ENCODE measurements at places on chromosomes 4 and X. TPM values are rescaled to one million over a fixed set of nuclear protein-coding genes. Genes with fewer than 3 reads are reported as not detected.

DNA sequence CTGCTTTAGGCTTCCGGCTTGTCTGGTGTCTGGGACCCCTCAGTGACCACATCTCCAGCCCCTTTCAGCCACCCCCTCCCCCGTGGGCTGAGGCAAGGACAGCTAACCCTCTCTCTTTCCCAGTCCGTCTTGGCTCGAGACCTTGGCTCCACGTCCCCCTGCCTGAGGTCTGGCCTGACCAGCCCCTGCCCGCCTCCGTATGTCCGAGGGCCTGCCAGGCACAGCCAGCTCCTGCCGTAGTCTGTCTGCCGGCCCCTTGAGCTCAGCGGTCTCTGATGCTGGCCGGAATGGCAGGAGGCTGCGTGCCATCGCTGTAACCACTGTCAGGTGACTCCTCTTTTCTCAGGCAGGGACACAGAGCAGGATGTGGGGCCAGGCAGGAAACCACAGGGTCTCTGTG lies 73.3 kb upstream of the LRPAP1 start:
- H3K27me3 ChIP-seq, result peaks cover 8% of the 10 kb centered on the region
- H3K4me3 ChIP-seq, result no peak overlapping the region
- DNase-seq, result no peak
- H3K4me1 ChIP-seq, result no peaks in the 10 kb centered on the region
- no peaks in the 10 kb centered on the region for H3K36me3 ChIP-seq

DNA sequence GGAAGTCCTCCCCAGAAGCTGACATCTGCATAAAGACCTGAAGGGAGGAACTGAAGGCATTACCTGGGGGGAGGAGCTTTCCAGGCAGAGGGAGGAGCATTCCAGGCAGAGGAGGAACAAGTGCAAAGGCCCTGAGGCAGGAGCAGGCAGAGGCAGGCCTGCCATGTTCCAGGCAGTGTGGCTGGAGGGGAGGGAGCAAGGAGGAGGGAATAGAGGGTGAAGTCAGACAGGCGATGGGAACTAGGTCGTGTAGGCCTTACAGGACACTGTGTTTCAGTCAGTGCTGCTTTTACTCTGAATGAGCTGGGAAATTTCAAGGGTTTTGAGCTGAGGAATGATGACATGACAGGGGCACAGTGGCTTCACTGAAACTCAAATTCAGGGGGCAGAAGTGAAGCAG lies 292.7 kb downstream of the BCOR start:
- DNase-seq, result peak; percentile 57
- H3K4me1 ChIP-seq, result peaks cover 20% of the 10 kb centered on the region
- no peak overlapping the region for H3K4me3 ChIP-seq
- H3K36me3 ChIP-seq, result no peaks in the 10 kb centered on the region
- no peak overlapping the region for H3K27ac ChIP-seq
- no peaks in the 10 kb centered on the region for H3K27me3 ChIP-seq

GRCh38 chr4:124019749-124020549 lies 623.4 kb downstream of the SPRY1 start:
- no peaks in the 10 kb centered on the region for H3K27me3 ChIP-seq
- no peak for DNase-seq
- H3K27ac ChIP-seq, result peak overlapping the region; percentile 11
- no peaks in the 10 kb centered on the region for H3K36me3 ChIP-seq
- no peak overlapping the region for H3K4me3 ChIP-seq
- H3K4me1 ChIP-seq, result peaks cover 22% of the 10 kb centered on the region

DNA sequence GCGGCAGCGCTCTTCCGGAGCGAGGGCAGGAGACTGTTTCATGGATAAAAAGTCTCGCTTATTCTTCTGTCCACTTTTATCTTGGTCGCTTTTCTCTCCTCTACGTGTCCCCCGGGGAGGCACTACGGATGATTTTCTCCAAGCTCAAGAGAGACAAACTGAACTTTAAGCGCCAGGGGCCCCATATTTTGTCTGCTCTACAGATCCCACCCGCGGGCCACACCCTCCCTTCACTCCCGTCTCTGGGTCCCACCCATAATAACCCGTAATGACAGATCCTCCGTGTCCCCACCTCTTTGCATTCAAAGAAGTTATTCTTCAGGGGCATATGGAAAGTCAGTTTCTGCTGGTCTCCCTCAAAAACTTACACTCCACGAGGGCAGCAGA lies at the start of gene CORIN:
Gene CORIN (minus strand): TSS at position 160 of the 387 bp plus-strand sequence. CDS start 118 bp downstream, at position 42.
- H3K36me3 ChIP-seq, result peaks cover 6% of the 10 kb centered on the region
- peak within 1 kb of the TSS; percentile 82 for H3K4me3 ChIP-seq
- peaks cover 26% of the 10 kb centered on the region for H3K4me1 ChIP-seq
- no peak within 1 kb of the TSS for H3K27ac ChIP-seq
- no peak for DNase-seq

- peaks cover 5% of the 10 kb centered on the region for H3K4me1 ChIP-seq
- H3K36me3 ChIP-seq, result no peaks in the 10 kb centered on the region
- no peak for DNase-seq
- H3K27ac ChIP-seq, result no peak overlapping the region
- peaks cover 3% of the 10 kb centered on the region for H3K27me3 ChIP-seq
- no peak overlapping the region for H3K4me3 ChIP-seq
Measured at GRCh38 chr4:23039818-23040217, 347.1 kb downstream of the GBA3 start.

DNA sequence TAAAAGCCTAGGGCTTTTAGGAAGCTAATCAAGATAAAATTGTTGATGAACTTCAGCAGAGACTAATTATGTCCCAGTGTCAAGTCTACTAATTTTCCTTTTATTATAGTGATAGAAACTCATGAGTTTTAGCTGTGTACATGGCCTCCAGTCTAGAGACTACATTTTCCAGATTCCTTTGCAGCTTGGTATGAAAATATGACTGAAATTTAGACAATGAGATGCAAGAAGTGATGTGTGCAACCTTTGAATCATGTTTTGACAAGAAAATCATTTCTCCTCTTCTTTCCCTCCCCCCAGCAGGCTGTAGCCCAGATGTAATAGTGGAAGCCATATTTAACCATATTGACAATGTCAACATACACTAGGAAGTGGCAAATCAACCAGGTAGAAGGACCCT lies 30.3 kb upstream of the IL13RA2 start:
- H3K36me3 ChIP-seq, result no peaks in the 10 kb centered on the region
- DNase-seq, result no peak
- H3K27ac ChIP-seq, result no peak overlapping the region
- peaks cover 13% of the 10 kb centered on the region for H3K4me1 ChIP-seq
- H3K4me3 ChIP-seq, result no peak overlapping the region

DNA sequence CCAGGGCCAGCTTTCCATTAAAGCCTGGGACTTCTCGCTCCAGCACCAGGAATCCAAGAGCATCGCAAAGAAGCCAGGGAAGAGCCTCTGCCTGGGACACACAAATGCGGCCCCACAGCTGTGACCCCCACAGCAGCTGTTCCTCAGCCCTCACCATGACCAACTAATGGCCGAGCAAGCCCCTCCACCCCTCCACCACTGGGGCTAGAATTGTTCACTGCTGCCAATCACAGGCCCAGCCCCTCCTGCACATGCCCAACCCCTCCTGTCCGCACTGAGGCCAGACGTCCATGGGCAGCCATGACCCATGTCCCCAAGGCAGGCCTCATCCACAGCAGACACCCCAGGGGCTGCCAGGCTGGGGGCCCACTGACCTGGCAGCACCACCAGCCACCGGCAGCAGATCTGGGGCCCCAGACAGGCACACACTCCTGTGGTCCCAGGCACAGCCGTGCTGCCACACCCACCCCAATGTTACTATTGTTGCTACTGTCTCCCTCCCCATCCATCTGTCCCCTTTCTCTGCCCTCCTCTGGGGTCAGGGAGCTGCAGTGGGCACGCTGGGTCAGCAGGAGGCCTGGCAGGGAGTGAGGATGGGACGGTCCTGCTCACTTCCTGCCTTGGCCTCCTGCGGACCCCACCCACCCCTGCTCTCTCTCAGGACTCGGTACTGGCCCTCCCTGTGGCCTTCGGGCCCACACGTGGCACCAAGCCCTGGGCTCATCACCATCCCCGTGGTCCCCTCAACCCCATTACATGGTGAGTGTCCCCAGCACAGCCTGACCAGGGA lies 56.0 kb downstream of the ZFYVE28 start:
- H3K27ac ChIP-seq, result no peak overlapping the region
- peak; percentile 76 for DNase-seq
- H3K36me3 ChIP-seq, result no peaks in the 10 kb centered on the region
- no peaks in the 10 kb centered on the region for H3K4me1 ChIP-seq
- peaks cover 6% of the 10 kb centered on the region for H3K27me3 ChIP-seq

DNA sequence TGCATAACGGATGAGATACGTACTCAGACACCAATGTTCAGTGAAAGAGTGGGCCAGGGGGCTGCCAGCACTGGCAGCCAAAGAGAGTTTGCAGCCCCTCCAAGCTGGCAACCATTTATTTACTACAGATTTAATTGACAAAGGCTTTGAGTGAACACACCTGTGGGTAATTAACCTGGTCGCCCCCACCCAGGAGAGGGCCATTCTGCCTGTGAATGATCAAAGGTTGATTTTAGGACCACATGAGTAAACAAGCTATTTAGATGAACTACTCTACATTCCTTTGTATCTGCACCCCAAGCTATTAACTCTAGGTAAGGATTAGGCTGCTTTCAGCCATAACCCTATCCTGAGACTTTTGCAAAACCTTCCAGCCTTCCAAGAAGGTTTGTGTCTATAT lies 55.0 kb downstream of the RBM46 start:
- DNase-seq, result no peak
- H3K4me3 ChIP-seq, result no peak overlapping the region

DNA sequence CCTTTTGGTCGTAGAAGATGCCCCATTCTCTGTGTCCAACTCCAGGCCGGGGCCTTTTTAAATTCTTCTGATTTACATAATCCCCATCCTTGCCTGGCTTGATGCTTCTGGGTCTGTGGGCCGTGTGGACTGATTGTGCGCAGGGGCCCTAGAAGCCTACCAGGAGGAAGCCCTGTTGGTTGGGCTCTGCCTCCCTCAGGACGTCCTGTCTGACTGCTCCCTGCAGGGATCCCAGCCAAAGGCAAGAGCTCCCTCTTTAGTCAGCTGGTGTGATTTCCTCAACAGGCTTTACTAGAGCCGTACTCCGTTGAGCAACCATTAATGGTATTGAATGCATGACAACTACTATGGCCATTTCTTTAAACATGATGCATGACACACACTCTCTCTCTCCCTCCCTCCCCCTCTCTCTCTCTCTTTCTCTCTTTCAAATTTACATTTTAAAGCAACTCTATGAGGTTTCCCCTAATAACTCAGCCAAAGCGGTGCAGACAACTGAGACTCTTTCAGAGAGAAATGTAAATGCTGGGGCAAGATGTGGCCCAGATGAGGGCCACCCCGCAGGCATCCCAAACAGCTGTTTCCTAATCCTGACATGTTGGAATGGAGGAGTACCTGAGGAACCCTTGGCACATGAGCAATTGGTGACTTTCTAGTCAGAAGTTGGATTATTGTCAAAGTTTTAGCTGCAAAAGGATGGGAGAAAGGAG lies 117.3 kb downstream of the DRD5 start:
- H3K27ac ChIP-seq, result no peak overlapping the region

DNA sequence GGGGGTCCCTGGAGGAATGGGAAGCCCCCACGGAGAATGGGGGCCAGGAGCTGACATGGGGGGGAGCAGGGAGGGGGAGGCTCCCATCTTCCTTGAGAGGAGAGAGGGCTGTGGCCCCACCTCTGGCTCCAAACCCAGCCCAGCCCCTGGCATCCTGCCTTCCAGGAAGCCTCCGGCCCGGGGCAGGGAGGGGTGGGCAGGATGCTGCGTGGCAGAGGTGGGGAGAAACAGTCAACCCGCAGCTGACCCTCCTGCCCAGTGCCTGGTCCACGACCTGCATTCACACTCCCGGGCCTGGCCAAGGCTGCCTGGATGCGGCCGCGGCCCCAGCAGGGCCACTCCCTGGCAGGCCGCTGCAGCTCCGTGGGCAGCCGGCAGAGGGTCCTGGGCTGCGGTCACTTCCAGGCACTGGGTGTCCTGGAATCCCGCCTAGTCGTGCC lies 39.0 kb downstream of the CPLX1 start:
- H3K27me3 ChIP-seq, result peaks cover 7% of the 10 kb centered on the region
- H3K4me3 ChIP-seq, result no peak overlapping the region
- H3K36me3 ChIP-seq, result no peaks in the 10 kb centered on the region
- peak; percentile 79 for DNase-seq
- peaks cover 10% of the 10 kb centered on the region for H3K4me1 ChIP-seq
- H3K27ac ChIP-seq, result no peak overlapping the region

GRCh38 chr4:103626296-103626695 lies 93.5 kb downstream of the TACR3 start:
- no peak overlapping the region for H3K4me3 ChIP-seq
- H3K36me3 ChIP-seq, result no peaks in the 10 kb centered on the region
- H3K27ac ChIP-seq, result no peak overlapping the region
- DNase-seq, result no peak

- H3K4me1 ChIP-seq, result no peaks in the 10 kb centered on the region
- H3K27me3 ChIP-seq, result peaks cover 2% of the 10 kb centered on the region
- no peak overlapping the region for H3K27ac ChIP-seq
- DNase-seq, result no peak
Measured at GRCh38 chrX:69285401-69285877, 120.2 kb upstream of the PJA1 start.

GRCh38 chrX:1411326-1411725 lies 19.4 kb upstream of the SLC25A6 start:
- H3K27me3 ChIP-seq, result no peaks in the 10 kb centered on the region
- no peaks in the 10 kb centered on the region for H3K4me1 ChIP-seq

DNA sequence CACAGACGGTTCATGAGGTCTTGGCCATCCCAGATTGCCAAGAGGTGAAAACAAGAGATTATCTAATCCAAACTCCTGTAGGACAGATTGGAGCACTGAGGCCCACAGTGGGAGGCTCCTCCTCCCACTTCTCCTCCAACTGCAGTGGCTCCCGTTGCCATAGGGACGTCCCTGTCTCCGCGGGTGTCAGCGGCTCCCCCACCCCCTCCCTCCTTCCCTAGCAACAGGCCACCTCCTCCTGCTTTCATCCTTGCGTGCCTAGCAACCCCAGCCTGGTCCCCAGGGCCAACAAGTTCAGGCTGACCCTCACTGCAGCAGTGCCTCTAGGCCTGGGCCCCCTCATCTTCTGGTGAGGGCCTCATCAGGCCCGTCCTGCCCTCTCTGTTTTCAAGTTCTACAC lies 6.8 kb upstream of the IQSEC2 start:
- H3K4me1 ChIP-seq, result peaks cover 11% of the 10 kb centered on the region
- no peak overlapping the region for H3K4me3 ChIP-seq
- H3K36me3 ChIP-seq, result no peaks in the 10 kb centered on the region
- no peak for DNase-seq
- H3K27me3 ChIP-seq, result no peaks in the 10 kb centered on the region
- H3K27ac ChIP-seq, result peak overlapping the region; percentile 76

GRCh38 chr4:185772391-185773093 lies 39.5 kb downstream of the SORBS2 start:
- H3K4me1 ChIP-seq, result peaks cover 59% of the 10 kb centered on the region
- H3K36me3 ChIP-seq, result no peaks in the 10 kb centered on the region
- DNase-seq, result no peak
- H3K4me3 ChIP-seq, result peak overlapping the region; percentile 82
- H3K27me3 ChIP-seq, result no peaks in the 10 kb centered on the region

GRCh38 chrX:47620303-47620685 lies 637 bp upstream of the SYN1 start:
- no peaks in the 10 kb centered on the region for H3K27me3 ChIP-seq
- peaks cover 11% of the 10 kb centered on the region for H3K4me1 ChIP-seq

GRCh38 chrX:29466456-29466855 lies 748.9 kb upstream of the MAGEB2 start:
- H3K4me3 ChIP-seq, result no peak overlapping the region
- DNase-seq, result no peak
- no peaks in the 10 kb centered on the region for H3K36me3 ChIP-seq
- H3K4me1 ChIP-seq, result peaks cover 8% of the 10 kb centered on the region

The CSAG1 gene
- not detected for total RNA-seq

The GPR82 gene
- not detected for total RNA-seq

The TEX13D gene
- not detected for total RNA-seq

The CETN2 gene
- total RNA-seq, result 42.3 TPM

The RAB40AL gene
- total RNA-seq, result not detected

The THAP6 gene
- total RNA-seq, result 12.9 TPM

The MAGEA12 gene
- not detected for total RNA-seq

The C4orf51 gene
- not detected for total RNA-seq

The IBSP gene
- total RNA-seq, result 0.95 TPM

The TEX11 gene
- not detected for total RNA-seq

The PLXNA3 gene
- 212 TPM for total RNA-seq

The PPA2 gene
- 61.9 TPM for total RNA-seq
